Hepatic stellate cell (primary cell): ENCODE measurements at places on chromosomes 2 and 18.

- no peak for DNase-seq
These were observed 128.3 kb upstream of the FSIP2 start for GRCh38 chr2:185610301-185610700.

DNA sequence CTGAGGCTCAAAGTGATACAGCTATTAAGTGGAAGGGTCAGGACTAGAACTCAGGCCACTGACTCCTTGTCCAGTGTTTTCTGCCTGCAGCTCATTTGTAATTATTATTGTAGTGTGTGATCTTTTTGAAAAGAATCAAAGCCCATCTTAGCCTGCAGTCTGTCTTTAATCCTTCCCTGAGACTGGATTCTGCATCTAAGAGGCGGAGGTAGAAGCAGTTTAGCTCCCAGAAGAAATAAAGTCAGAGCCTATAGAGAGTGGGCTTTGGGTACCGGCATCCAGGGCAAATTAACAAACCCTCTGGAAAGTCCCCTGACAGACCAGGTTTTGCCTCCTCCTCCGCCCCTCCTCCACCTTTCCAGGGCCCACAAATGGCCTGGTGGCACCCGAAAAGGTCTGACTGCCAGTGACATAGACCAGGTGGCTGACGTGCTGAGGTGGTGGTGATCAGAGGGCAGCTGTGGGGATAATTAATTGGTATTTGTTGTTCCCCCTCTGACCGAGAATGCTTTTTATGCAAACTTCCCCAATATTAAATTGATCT is 2.2 kb upstream of the RAX start:
- no peak for DNase-seq

- DNase-seq = no peak
These were observed 53.3 kb downstream of the LAMA1 start for GRCh38 chr18:7064346-7064745.

DNA sequence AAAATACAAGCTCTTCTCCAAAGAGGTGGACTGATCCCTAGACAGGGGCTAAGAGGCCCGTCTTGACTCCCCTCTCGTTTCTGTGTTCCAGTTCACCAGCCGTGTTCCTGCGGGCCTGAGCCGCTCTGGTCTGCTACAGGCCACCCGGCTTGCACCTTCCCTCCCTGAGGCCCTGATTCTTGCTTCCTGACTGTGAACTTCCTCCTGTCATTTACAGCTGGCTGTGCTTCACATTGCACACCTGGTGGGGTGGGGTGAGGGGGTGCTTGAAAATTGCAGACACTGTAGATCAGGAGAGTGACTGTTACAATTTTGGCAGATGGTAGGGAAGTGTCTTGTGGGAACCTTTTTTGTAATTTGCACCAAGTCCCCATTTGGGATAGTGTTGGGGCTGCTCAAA is 64.4 kb downstream of the TSN start:
- DNase-seq = no peak

DNA sequence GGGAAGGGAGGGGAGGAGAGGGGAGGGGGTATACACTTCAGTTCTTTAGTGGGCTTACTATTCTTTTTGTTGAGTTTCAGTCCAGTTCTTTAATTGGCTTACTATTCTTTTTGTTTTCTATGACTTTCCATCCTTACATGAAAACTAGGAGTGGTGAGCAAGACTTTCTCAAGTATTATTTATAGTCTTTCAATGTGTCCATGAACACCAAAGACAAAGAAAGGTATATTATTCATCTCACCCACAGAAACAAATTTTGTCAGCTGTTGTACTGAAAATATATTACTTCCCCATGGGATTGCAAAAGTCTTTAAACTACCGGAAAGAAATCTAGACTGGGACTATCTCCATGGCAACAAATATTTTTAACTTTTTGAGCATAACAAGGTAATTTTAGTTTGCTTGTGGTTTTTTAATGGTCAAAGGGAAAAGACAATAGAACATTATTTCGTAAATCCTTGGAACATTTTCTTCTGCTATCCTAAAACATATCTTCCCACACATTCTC is 17.6 kb downstream of the ADAM17 start:
- DNase-seq = peak; percentile 60

DNA sequence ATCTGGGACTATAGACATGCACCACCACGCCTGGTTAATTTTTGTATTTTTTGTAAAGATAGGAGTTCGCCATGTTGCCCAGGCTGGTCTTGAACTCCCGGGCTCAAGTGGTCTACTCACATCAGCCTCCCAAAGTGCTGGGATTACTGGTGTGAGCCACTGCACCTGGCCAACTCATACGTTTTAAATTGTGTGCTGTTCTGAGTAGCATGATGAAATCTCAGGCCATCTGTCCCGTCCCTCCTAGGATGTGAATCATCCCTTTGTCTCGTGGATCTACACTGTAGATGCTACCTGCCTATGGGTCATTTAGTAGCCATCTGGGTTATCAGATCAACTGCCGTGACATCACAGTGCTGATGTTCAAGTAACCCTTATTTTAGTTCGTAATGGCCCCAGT is 38.5 kb upstream of the RMP24 start:
- no peak for DNase-seq

GRCh38 chr2:163752267-163752666 is 16.5 kb upstream of the FIGN start:
- DNase-seq = no peak

- no peak for DNase-seq
These were observed 47.5 kb downstream of the FRZB start for GRCh38 chr2:182818925-182819324.

GRCh38 chr2:163665051-163665450 is 70.8 kb downstream of the FIGN start:
- no peak for DNase-seq

DNA sequence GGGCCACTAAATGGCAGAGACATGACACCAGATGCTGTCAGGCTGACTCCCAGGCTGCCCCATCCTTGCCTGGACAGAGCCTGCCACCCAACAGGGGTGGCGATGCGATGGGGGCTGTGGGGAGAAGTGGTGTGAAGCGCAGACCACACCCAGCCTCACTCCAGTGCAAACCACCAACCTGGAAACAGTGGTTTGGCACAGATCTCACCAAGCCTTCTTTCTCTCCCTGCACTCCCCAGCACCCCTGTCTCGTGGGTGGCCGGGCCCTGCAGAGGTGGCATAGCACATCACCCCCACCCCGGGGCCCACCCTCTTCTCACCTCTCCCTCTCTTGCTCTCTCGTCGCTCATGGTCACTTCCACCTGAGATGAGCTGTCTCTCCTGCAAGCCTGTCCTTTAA is 32.6 kb downstream of the CIB4 start:
- DNase-seq = no peak

DNA sequence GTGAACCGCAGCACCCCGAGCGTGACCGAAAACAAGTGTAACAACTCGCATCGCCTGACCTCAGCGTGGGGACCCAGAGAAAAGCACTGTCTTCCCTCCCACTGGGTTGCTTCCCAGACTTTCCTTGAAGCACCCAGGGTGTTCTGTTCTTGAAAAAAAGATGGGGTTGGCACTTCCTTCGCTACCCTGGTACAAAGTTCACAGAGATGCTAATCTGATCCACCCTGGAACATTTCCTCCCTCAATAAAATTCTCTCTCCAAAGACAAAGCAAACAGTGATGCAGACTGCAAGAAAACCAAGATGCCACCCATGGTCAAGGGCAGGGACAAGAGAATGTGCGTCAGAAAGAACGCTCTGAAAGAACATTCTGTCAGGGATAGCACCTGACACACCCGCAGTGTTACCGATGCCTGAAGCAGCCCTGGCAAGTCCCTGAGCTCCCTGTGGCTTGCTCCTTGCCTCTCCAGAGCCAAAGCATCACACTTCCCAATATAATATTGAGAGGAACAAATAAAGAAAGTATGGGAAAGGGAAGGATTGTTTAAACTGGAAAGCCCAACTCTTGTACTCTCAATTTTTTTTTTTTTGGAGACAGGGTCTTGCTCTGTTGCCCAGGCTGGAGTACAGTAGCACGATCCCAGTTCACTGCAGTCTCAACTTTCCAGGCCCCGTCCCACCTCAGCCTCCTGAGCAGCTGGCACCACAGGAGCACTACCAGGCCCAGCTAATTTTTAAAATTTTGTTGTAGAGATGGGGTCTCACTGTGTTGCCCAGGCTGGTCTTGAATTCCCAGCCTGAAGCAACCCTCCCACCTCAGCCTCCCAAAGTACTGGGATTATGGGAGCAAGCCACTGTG is 70.7 kb downstream of the TBC1D8 start:
- DNase-seq = no peak

GRCh38 chr2:148970385-148970784 is 68.1 kb upstream of the LYPD6B start:
- no peak for DNase-seq

GRCh38 chr2:171293661-171294060 is 133.0 kb upstream of the TLK1 start:
- DNase-seq = no peak

DNA sequence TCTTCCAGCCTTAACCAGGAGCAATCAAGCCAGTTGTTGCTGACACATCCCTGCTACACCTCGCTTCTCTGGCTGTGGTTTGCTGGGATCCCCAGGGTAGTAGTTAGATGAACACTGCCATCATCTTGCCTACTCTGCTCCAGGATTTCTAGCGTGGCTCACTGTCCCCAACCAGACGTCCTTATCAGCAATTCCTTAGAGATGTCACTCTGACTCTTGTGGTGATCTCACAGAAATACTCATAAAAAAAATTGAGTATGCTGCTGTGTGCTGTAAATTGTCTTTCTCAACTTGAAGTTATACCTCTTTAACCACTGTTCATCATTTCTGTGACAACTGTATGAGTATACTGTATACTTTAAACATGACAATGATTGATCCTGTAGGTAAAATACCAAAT is 63.2 kb downstream of the PLCL1 start:
- DNase-seq = no peak

DNA sequence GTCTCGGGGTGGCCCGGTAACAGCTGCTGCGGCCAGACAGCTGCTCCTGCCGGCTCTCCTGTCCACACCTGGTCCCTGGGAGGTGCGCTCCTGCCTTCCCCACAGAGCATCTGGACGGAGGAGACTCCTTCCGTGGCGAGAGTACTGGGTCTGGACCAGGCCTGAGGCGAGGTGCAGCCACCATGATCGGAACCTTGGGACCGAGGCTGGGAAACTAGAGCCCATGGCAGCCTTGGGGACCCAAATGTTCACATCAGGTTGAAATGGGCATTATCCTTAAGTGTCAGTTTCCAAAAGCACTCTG is 628 bp downstream of the GIGYF2 start:
- no peak for DNase-seq

DNA sequence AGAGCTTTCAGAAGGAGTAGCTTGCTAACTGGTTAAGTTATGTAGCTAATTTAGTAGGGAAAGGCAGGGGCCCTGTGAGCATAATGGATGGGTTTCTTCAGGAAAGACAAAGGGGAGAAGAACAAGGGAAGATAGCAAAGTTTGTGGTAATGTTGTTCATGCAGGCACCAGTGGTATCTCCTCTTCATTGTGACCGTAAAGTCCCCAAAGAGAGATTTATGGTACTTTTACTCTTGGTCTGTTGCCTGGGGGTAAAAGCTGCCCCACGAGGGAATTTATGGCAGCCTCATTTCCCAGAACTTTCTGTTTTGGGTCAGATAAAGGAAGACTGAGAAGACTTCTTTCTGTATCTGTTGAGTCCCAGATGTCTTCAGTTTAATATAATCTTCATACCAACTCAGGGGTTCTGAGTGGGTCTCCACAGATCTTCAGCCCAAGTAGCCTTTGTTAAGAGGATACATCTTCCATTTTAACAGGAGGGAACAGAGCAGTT is 27.5 kb downstream of the MALT1 start:
- DNase-seq = no peak

DNA sequence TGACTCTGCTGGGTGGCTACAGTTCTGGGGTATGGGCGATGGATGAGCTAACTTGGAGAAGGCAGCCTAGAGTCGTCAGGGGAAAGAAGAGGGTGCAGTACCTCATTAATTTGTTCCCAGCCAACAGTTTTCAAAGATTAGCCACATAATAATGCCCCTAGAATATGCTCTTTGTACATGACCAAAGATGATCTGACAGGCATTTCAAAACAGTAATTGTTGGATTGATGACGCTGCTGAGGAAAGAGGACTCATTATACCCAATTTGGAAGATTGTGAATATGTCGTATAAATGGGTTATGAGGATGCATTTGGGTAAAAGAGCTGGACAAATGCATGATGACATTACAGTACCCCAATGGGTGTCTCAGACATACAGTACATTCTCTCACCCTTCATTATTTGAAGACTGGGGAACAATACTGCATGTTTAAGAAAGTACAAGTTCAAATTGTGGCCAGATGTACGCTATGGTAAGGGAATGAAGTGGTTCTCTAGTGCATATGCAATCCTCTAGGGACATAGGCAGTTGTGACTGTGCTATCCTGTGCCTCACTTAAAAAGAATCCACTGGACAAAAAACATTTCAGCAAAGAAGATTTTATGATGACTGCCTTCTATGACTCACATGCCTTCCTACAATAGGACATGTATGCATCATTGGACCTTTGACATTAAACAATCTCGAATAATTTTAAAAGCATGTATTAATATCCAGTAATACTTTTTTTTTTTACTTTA is 233.2 kb downstream of the CNTNAP5 start:
- peak; percentile 31 for DNase-seq

DNA sequence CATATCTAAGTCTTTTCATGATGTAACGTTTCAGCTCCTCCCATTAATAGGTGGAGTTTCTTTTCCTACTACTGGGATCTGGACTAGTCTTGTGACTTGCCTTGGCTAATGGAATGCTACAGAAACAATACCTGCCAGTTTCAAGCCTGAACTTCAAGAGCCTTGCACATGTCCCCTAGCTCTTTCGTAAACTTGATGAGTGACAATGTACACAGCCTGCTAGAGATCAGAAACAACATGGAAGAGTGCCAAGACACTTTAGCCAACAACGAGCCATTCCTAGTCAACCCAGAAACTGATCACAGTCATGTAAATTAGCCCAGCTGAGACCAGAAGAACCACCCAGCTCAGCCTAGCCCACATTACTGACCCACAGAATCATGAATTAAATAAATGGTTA is 24.8 kb upstream of the STK39 start:
- no peak for DNase-seq

DNA sequence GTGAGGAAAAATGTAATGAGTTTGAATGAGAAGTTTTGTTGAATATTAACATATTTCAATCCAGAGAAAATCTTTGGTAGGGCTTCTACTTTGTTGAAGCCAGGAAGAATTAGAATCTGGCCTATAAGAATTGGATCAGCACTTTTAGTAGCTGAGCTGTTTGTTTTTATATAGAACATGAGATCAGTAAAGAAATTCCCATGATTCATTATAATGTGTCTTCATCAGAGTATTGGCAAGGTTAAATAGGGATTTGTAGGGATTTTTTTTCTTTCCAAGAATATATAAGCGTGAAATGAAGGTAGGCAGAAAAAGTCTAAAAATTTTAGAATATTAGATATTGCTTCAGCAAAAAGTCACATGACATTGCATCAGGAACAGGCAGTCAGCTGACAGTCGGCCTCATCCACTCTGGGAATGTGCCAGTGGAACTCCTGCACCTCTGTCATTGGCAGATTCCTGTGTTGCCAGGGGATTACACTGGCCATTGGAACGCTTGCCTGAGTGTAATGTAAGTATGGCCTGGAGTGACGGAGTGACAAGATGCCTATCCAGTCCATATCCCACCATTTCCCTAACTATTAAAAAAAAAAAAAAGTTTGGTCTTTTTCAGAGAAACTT is 60.6 kb downstream of the SERTAD2 start:
- no peak for DNase-seq

GRCh38 chr2:223269386-223269785 is 217.4 kb downstream of the KCNE4 start:
- DNase-seq = no peak

- DNase-seq = no peak
These were observed 88.1 kb downstream of the MRPS9 start for GRCh38 chr2:105125920-105126319.

GRCh38 chr2:102001767-102002142 is 10.0 kb downstream of the IL1R2 start:
- no peak for DNase-seq
